Heart right ventricle (tissue), 16 donors: ENCODE measurements at places on chromosomes 16 and 17. TPM values are rescaled to one million over a fixed set of nuclear protein-coding genes. Genes with fewer than 3 reads are reported as not detected.

DNA sequence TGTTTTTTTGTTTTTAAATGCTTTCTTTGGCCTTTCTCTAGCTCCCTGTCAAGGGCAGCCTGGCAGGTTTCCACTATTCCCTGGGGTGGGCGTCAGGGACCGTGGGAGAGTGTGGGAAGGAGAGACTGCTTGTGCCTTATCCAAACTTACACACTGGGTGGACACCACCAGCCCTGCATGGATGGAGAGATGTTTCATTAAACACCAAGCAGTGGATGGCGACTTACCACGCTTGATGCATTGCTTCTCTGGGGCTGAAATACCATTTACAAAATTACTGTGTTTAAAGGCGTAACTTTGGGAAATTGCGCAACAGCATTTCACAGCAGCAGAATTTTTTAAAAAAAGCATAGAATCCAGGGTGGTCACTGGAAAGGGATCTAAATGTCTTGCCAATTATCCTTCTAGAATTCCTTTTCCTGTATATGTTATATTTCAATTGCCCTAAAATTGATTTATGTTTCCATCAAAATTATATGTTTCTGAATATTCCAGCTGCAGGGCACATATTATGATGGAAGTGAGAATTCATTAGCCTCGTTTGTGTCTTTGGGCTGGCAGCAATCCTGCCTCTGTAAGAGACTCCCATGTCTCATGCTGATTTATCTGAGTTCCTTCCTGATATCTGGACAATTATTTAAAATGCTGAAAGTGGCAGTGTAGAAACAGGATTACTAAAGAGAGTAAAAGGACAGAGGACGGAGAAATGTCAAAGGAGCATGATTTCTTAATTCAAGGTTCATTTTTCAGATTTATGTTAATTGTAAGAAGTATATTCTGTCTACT, 247.3 kb downstream of the GRIN2A start:
- no peaks in the 10 kb centered on the region for H3K36me3 ChIP-seq
- H3K4me1 ChIP-seq, result peaks cover 23% of the 10 kb centered on the region
- H3K27me3 ChIP-seq, result no peaks in the 10 kb centered on the region

GRCh38 chr17:71380535-71380934, 740.3 kb upstream of the SOX9 start:
- no peak overlapping the region for H3K27ac ChIP-seq
- H3K36me3 ChIP-seq, result no peaks in the 10 kb centered on the region
- no peaks in the 10 kb centered on the region for H3K27me3 ChIP-seq
- no peak for DNase-seq

GRCh38 chr16:81350306-81350615, 35.5 kb downstream of the GAN start:
- no peaks in the 10 kb centered on the region for H3K4me1 ChIP-seq
- no peak overlapping the region for H3K4me3 ChIP-seq
- H3K36me3 ChIP-seq, result peaks cover 11% of the 10 kb centered on the region
- no peak for DNase-seq

DNA sequence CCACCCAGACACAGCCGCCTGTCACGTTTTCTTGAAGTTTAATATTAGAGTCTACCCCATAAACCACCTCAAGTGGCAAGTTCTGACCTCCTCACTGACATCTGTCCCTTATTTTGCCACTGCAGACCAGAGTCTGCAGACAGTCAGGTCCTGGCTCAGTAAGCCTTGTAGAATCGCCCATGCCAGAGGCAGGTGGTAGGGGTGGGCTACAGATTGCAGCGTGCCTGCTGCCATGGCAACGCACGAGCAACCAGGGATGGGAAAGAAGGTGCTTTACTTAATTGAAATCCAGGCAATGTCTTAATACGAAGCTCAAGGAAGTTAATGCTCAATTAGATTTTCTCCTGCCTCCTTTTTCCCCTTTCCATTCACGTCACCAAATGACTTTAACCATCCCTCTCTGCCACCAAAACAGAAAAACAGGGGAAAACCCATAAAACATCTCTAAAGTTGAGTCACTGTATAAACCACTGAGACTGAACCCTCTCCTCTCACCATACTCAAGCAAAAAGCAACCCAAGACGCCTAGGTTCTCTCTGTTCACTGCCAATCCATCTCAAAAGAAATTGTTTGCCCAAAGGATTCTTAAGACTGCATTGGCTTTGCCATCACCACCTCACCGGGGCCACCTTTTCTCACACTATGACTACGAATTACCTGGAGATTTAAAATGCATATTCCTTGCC, 228.8 kb downstream of the SLC39A11 start:
- no peaks in the 10 kb centered on the region for H3K27me3 ChIP-seq
- no peak overlapping the region for H3K27ac ChIP-seq
- no peak overlapping the region for H3K4me3 ChIP-seq
- no peaks in the 10 kb centered on the region for H3K36me3 ChIP-seq
- H3K4me1 ChIP-seq, result no peaks in the 10 kb centered on the region

- no peaks in the 10 kb centered on the region for H3K27me3 ChIP-seq
- H3K27ac ChIP-seq, result peak overlapping the region; percentile 54
- H3K4me1 ChIP-seq, result peaks cover 2% of the 10 kb centered on the region
- no peak for DNase-seq
- peaks cover 8% of the 10 kb centered on the region for H3K36me3 ChIP-seq
Measured at GRCh38 chr16:15993946-15994665, 44.7 kb downstream of the ABCC1 start.

GRCh38 chr17:2996810-2997670, 66.4 kb downstream of the OR1D5 start:
- H3K36me3 ChIP-seq, result peaks cover 9% of the 10 kb centered on the region
- H3K27me3 ChIP-seq, result no peaks in the 10 kb centered on the region
- no peak overlapping the region for H3K27ac ChIP-seq

GRCh38 chr16:85579923-85580580, 33.1 kb upstream of the GSE1 start:
- H3K27ac ChIP-seq, result no peak overlapping the region
- H3K4me3 ChIP-seq, result no peak overlapping the region
- no peak for DNase-seq
- H3K4me1 ChIP-seq, result peaks cover 28% of the 10 kb centered on the region

DNA sequence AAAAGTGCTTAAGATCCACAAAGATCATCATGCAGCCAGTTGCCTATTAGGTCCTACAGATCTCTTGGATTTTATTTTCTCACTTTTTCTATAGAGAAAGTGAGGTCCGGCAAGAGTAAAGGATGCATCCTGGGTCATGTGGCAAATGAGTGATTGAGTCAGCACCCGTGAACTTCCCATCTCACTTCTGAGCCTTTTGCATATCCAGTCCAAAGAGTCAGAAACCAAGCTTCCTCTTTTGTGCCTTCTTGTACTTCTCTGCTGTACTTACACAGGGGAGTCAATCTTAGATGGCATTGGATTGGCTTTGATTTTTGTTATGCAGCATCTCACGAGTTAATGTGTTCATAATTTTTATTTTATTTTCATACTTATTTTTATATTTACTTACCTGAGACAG, 114.2 kb upstream of the IRX5 start:
- no peaks in the 10 kb centered on the region for H3K4me1 ChIP-seq
- H3K4me3 ChIP-seq, result no peak overlapping the region
- no peaks in the 10 kb centered on the region for H3K27me3 ChIP-seq
- DNase-seq, result no peak
- H3K36me3 ChIP-seq, result no peaks in the 10 kb centered on the region
- H3K27ac ChIP-seq, result no peak overlapping the region

- H3K27me3 ChIP-seq, result no peaks in the 10 kb centered on the region
- no peak overlapping the region for H3K4me3 ChIP-seq
- no peaks in the 10 kb centered on the region for H3K4me1 ChIP-seq
- DNase-seq, result no peak
Measured at GRCh38 chr17:58310511-58311428, 17.8 kb downstream of the TSPOAP1 start.

- H3K27ac ChIP-seq, result peak overlapping the region; percentile 94
- H3K4me1 ChIP-seq, result peaks cover 45% of the 10 kb centered on the region
- no peak for DNase-seq
- peak overlapping the region; percentile 95 for H3K4me3 ChIP-seq
- no peaks in the 10 kb centered on the region for H3K36me3 ChIP-seq
- H3K27me3 ChIP-seq, result no peaks in the 10 kb centered on the region
Measured at GRCh38 chr17:63843910-63844677, 1.6 kb upstream of the SMARCD2 start.

GRCh38 chr17:16282522-16282921, 65.5 kb downstream of the PIGL start:
- no peak overlapping the region for H3K27ac ChIP-seq
- H3K4me3 ChIP-seq, result no peak overlapping the region
- no peaks in the 10 kb centered on the region for H3K36me3 ChIP-seq
- peaks cover 23% of the 10 kb centered on the region for H3K4me1 ChIP-seq

GRCh38 chr16:17359788-17360390, 110.9 kb downstream of the XYLT1 start:
- DNase-seq, result no peak
- no peaks in the 10 kb centered on the region for H3K27me3 ChIP-seq
- no peaks in the 10 kb centered on the region for H3K36me3 ChIP-seq
- peak overlapping the region; percentile 23 for H3K27ac ChIP-seq

GRCh38 chr16:79370736-79371135, 229.8 kb downstream of the MAF start:
- H3K27ac ChIP-seq, result no peak overlapping the region
- no peak overlapping the region for H3K4me3 ChIP-seq
- no peak for DNase-seq
- H3K4me1 ChIP-seq, result no peaks in the 10 kb centered on the region
- H3K36me3 ChIP-seq, result no peaks in the 10 kb centered on the region

DNA sequence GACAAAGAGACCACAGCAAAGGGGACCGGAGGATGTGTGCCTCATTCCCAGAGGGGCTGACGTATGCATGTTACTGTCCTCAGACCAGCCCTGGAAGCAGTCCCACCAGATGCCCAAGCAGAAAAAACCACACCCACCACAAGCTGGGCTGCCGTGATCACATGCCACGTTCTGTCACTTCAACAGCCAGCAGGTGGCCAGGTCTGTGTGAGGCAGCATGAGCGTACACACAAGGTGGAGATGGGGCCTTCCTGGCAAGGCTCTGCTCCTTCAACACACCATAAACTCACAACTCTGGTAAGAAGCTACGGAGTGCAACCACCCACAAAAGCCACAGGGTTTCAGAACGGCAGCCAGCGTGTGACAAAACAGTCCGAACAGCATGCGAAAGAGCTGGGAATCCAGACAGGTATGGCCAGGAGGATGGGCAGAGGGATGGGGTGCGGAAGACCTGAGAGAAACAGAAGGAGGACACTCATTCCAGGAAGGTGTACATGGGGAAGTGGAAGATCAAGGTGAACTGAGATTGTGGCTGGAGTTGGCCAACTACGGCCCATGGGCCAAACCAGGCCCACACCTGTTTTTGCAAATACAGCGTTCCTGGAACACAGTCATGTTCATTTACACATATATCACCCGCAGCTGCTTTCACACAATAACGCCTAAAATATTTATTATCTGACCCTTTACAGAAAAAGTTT, 27.9 kb downstream of the MBTPS1 start:
- no peaks in the 10 kb centered on the region for H3K27me3 ChIP-seq

Gene MIS12
- total RNA-seq, result 9.4 TPM

Gene SOST
- not detected for total RNA-seq

Gene RND2
- total RNA-seq, result 0.27 TPM

Gene GP1BA
- 0.39 TPM for total RNA-seq

Gene PRSS8
- total RNA-seq, result 0.34 TPM

Gene HOXB5
- not detected for total RNA-seq

Gene MEAK7
- 5.7 TPM for total RNA-seq

Gene TMEM92
- total RNA-seq, result not detected

Gene NUPR1
- 16.7 TPM for total RNA-seq

Gene IGF2BP1
- not detected for total RNA-seq

Gene MRPL28
- total RNA-seq, result 74.4 TPM

Gene ARHGDIA
- 205 TPM for total RNA-seq

Gene ZNRF1
- 22.9 TPM for total RNA-seq

Gene PLA2G10
- not detected for total RNA-seq
